Activated naive CD4-positive, alpha-beta T cell treated with anti-CD3 and anti-CD28 coated beads, Interleukin-2, amount 10 ng/mL, durations not matched to agents 7 days and 5 days (primary cell): ENCODE measurements at places on chromosomes 16 and 17.

DNA sequence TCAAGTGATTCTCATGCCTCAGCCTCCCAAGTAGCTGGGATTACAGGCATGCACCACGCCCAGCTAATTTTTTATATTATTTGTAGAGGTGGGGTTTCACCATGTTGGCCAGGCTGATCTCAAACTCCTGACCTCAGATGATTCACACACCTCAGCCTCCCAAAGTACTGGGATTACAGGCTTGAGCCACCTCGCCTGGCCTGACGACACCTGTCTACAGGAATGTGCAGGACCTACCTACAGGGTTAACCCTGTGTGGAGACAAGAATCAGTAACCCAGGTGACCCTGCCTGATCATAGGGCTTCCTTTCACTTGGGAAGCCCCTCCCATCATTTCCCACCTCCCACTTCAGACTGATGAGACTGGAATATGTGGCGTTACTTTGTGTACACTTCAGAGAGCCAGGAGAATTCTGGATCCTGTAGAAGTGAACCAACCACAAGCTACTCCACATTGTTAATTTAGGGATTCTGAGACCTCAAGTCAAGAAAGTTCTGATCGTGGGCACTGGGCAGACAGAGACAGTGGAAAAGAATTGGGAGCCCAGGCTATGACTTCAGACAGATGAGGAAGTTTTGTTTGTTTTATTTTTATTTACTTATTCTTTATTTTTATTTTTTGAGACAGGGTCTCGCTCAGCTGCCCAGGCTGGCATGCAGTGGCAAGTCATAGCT, 5.7 kb upstream of the MILR1 start:
- DNase-seq = no peak

- no peak for DNase-seq
Measured at GRCh38 chr17:47844814-47845715, 4.0 kb upstream of the SCRN2 start.

- no peak for DNase-seq
Measured at GRCh38 chr17:47812146-47812920, 9.3 kb downstream of the OSBPL7 start.

GRCh38 chr17:64004903-64005733, 7.0 kb downstream of the PRR29 start:
- DNase-seq = peak; percentile 17

GRCh38 chr17:67427424-67427823, 50.3 kb downstream of the PITPNC1 start:
- no peak for DNase-seq

- DNase-seq = no peak
Measured at GRCh38 chr16:72172105-72173034, at the start of gene PMFBP1. Gene PMFBP1, minus strand, starts transcription at chr16:72172155. Its CDS starts 947 bp downstream, at chr16:72171208.

GRCh38 chr16:73233329-73233765, 185.4 kb upstream of the ZFHX3 start:
- no peak for DNase-seq

- DNase-seq = peak; percentile 85
Measured at GRCh38 chr17:8941520-8941919, 24.0 kb downstream of the PIK3R5 start.

- DNase-seq = no peak
Measured at GRCh38 chr17:79049821-79050220, 24.8 kb upstream of the ENGASE start.

GRCh38 chr16:74637742-74638453, 28.8 kb downstream of the RFWD3 start:
- DNase-seq = no peak

GRCh38 chr17:82791532-82791931, 39.7 kb downstream of the TBCD start:
- no peak for DNase-seq

- no peak for DNase-seq
Measured at GRCh38 chr17:7315570-7316235, 543 bp upstream of the GPS2 start.

GRCh38 chr17:19651451-19652238, 3.1 kb downstream of the ALDH3A2 start:
- DNase-seq = no peak

DNA sequence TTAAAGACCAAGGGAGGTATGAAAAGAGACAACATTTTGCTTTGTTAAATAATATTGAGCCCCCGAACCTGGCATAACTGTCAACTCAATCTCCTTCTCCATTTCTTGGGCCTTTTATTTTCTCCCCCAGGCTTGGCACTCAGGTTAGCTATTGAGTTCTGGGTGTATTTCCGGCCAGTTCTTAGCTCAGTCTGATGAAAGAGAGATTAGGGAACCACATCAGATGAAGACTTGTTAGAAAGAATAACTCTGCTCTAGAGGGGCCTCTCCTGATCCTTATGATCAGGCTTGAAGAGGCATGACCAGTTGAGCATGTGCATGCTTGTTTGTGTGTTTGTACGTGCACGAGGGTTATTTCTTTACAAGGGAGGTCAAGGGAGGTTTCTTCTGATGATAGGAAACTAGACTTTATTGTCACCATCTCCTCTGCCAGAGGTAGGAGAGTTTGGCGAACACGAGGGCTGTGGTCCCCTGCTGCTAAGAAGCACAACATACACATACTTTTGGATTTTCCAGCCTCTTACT, 29.2 kb upstream of the HS3ST2 start:
- DNase-seq = no peak

- DNase-seq = no peak
Measured at GRCh38 chr16:79247386-79247785, 353.2 kb downstream of the MAF start.

- DNase-seq = no peak
Measured at GRCh38 chr16:3180445-3180878, 7.5 kb upstream of the OR1F1 start.
